ENCODE measurements at places on chromosomes 1 and 21. TPM values are rescaled to one million over a fixed set of nuclear protein-coding genes. Genes with fewer than 3 reads are reported as not detected.

ZBTB8OS gene
- 41.1 TPM for total RNA-seq

- H3K27ac ChIP-seq, result no peak overlapping the region
- H3K27me3 ChIP-seq, result no peaks in the 10 kb centered on the region
- H3K36me3 ChIP-seq, result no peaks in the 10 kb centered on the region
Observed at GRCh38 chr1:25872713-25873112, 2.8 kb downstream of the PAQR7 start.

DNA sequence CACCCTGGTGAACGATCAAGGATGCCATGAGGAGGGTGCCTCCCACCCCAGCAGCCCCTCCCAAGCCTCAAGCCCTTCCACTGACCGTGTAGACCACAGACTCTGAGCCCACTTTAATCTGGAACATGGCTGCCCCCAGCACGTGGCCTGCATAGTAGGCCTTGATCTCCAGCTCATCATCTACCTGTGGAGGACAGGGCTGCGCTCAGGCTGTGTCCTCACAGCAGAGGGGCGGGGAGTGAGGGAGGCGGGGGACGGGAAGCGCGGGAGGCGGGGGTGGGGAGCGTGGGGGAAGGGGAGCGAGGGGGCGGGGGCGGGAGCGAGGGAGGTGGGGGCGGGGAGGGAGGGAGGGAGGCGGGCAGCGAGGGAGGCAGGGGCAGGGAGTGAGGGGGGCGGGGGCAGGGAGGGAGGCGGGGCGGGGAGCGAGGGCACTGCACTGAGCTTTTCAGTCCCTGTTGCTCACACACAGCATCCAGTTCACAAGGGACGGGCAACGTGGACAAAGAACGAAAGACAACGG is 7.1 kb downstream of the PUSL1 start:
- no peak overlapping the region for H3K27ac ChIP-seq
- no peak overlapping the region for H3K4me3 ChIP-seq
- H3K27me3 ChIP-seq, result no peaks in the 10 kb centered on the region
- no peak for DNase-seq

MAN1C1 gene
- 11.3 TPM for total RNA-seq

DNA sequence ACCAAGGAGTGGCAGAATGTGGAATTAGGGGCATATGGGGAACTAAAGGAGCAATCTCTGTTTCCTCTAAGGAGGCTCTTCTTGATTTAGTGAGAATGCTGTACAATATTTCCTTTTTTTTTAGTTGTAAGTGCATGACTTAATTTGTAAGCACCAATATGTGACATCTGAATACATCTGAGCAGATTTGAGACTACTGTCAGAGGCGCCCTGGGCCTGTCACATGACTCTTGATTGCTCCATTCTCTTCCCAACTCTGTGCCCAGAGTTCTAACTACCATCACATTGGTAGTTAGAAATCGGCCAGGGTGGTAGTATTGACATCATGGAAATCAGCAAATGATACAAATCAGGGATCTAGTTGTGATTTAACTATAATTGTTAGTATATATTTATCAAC is 110.1 kb upstream of the LMO4 start:
- no peaks in the 10 kb centered on the region for H3K27me3 ChIP-seq
- H3K4me1 ChIP-seq, result peaks cover 4% of the 10 kb centered on the region
- no peaks in the 10 kb centered on the region for H3K36me3 ChIP-seq
- no peak for DNase-seq

DNA sequence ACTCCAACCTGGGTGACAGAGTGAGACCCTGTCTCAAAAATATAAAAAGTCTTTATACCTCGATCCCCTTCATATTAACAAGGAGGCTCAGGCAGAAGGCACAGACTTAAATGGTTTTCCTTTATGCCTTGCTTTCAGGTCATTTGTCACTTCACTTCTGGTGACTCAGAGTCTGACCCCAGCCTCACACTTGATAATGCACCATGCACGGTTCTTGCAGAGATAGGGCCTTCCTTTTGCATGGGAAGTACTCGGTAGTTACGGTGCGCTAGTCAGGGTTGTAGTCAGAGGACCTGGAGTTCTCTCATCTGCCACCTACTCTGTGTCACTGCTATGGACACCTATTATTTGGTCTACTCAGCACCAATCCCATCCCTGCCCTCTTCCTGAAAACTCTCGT is 43.6 kb upstream of the BMP8B start:
- no peaks in the 10 kb centered on the region for H3K4me1 ChIP-seq
- H3K36me3 ChIP-seq, result peaks cover 4% of the 10 kb centered on the region
- H3K27ac ChIP-seq, result no peak overlapping the region
- H3K27me3 ChIP-seq, result no peaks in the 10 kb centered on the region
- DNase-seq, result no peak
- no peak overlapping the region for H3K4me3 ChIP-seq

ROR1 gene
- total RNA-seq, result 131 TPM

TEDDM1 gene
- total RNA-seq, result not detected

ST6GALNAC5 gene
- 6.2 TPM for total RNA-seq

GRCh38 chr1:62991152-62991551 is 207.2 kb downstream of the ATG4C start:
- H3K27me3 ChIP-seq, result peaks cover 48% of the 10 kb centered on the region
- H3K4me3 ChIP-seq, result no peak overlapping the region

- H3K27me3 ChIP-seq, result no peaks in the 10 kb centered on the region
- peaks cover 62% of the 10 kb centered on the region for H3K4me1 ChIP-seq
- H3K36me3 ChIP-seq, result peaks cover 8% of the 10 kb centered on the region
Observed at GRCh38 chr1:94582565-94582964, 41.0 kb upstream of the F3 start.

- H3K4me1 ChIP-seq, result peaks cover 19% of the 10 kb centered on the region
- H3K36me3 ChIP-seq, result no peaks in the 10 kb centered on the region
- DNase-seq, result no peak
- peaks cover 3% of the 10 kb centered on the region for H3K27me3 ChIP-seq
- no peak overlapping the region for H3K4me3 ChIP-seq
Observed at GRCh38 chr21:28761674-28762356, 230.9 kb downstream of the LTN1 start.

EXO1 gene
- 11.5 TPM for total RNA-seq

DNA sequence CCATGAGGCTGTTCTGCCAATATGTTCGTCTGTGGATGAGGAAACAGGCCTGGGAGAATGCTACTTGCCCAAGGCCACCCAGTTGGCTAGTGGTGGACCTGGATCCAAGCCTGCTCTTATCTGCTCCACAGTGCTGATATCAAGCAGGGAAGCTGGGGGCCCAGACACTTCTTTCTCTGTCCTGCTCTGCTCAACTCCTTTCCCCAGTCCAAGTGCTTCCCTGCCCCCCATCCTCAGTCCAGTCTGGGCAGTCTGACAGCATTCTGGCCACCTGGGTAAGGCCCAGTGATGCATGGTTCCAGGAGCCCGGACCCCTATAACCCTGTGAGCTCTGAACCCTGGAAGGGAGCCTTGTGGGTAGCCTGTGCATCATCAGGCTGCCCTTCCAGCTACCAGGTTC is 4.2 kb upstream of the PAQR7 start:
- H3K27me3 ChIP-seq, result no peaks in the 10 kb centered on the region
- H3K36me3 ChIP-seq, result no peaks in the 10 kb centered on the region
- peaks cover 9% of the 10 kb centered on the region for H3K4me1 ChIP-seq
- DNase-seq, result no peak
- no peak overlapping the region for H3K4me3 ChIP-seq

DNA sequence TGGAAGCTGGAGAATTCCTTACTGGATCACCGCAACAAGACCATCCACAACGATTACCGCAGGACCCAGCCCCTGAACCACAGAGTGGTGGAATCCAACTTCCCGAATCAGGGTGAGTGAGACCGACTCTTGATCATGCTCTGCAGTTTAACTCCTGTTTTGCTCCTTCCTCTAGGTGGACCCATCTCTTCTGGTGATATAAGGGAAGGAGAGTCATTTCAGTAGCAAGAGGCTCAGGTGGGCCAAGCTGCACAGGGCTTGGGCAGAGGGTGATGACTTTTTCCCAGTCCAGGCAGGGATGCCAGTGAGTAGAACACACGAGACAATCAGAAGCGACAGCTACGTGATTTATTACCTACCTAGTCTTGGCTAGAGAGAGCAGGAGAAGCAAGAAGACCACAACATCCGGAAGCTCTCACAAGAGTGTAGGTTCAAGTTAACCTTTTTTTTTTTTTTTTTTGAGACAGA is 25.2 kb downstream of the CA6 start:
- no peak for DNase-seq
- H3K27ac ChIP-seq, result no peak overlapping the region
- H3K4me1 ChIP-seq, result no peaks in the 10 kb centered on the region
- H3K36me3 ChIP-seq, result no peaks in the 10 kb centered on the region
- H3K4me3 ChIP-seq, result no peak overlapping the region

DNA sequence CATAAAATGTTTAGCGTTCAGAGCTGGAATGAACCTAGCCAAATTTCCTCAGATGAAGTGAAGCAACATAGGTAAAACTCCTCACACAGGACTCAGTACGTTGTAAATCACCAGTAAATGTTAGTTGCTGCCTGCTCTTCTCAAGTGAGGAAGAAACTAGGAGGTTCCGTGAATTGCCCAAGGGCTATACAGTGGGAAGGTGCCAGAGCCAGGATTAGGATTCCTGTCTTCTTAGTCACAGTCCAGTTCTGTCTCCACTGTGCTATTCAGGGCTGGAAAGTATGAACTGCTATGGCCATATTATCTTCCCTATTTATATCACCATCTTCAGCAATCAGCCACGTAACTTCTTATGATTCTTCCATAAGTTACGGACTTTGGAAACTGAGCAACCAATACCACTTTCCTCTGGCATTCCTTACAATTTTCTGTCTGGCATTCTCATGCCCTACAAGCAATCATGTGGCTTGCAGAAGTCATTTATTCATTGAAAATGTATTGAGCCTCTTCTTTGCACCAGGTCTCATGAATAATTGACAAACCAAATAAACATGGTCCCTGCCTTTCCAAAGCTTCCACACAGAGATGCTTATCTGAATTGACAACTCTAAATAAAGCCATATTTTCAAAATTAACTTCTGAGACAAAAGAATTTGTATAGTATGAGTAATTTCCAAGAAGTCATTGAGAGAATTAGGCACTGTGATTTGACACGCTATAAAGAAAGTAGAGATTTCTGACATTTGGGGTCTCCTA is 271.6 kb upstream of the SGIP1 start:
- H3K4me1 ChIP-seq, result peaks cover 30% of the 10 kb centered on the region
- no peaks in the 10 kb centered on the region for H3K27me3 ChIP-seq
- H3K36me3 ChIP-seq, result no peaks in the 10 kb centered on the region
- H3K27ac ChIP-seq, result peak overlapping the region; percentile 41

DNA sequence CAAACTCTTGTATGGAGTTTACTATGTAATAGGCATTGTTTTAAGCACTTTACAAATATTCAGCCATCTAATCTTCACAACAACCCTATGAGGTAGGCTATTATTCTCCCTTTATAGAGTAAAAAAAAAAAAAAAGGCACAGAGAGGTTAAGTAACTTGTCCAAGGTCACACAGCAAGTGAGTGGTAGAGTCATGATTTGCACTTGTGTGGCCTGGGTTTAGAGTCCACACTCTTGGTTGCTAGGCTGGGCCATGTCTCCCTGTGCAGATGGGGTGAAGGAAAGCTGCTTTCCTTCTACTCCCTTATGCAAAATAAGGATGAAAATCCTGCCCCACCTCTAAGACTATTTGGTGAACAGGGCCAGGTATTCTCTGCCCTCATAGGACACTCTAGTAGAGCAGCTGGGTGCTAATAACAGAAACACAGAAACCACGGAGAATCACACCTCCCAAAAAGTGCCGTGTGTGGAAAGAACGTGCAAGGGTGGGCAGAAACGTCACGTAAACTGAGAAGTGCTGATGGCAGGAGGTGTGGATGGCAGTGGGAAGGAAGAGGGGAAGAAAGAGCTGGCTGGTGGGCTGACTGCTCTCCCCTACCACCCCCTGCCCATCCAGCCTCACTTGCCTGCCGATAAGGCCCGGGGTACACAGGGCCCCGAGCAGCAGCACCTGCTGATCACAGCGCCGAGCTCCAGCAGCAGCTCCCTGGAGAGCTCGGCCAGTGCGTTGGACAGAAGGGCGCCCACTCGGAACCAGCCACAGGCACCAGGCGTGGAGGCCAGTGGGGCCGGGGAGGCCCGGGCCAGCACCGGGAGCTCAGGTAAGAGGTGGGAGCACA is 28.3 kb upstream of the VPS13D start:
- H3K27ac ChIP-seq, result no peak overlapping the region
- DNase-seq, result no peak
- no peak overlapping the region for H3K4me3 ChIP-seq
- no peaks in the 10 kb centered on the region for H3K36me3 ChIP-seq
- H3K4me1 ChIP-seq, result no peaks in the 10 kb centered on the region
- peaks cover 5% of the 10 kb centered on the region for H3K27me3 ChIP-seq

DNA sequence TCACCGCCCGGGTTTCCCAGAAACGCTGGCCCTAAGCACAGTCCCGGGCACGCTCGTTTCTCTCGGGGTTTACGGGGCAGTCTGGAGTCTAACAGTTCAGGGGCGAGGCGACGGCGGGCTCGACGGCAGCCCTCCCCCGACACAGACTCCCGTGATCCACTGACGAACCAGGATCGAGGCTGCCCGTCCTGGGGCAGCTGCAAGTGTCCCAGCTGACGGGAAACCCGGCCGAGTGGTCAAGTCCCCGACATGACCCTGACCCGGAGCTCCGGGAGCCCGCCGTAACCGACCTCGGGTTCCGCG is 494 bp downstream of the UBE2J2 start:
- H3K36me3 ChIP-seq, result no peaks in the 10 kb centered on the region
- no peaks in the 10 kb centered on the region for H3K27me3 ChIP-seq
- H3K4me1 ChIP-seq, result peaks cover 41% of the 10 kb centered on the region
- H3K4me3 ChIP-seq, result peak overlapping the region; percentile 87

GRCh38 chr1:189175889-189176288 is 1301.8 kb downstream of the BRINP3 start:
- no peaks in the 10 kb centered on the region for H3K36me3 ChIP-seq
- DNase-seq, result no peak
- no peak overlapping the region for H3K4me3 ChIP-seq
- H3K4me1 ChIP-seq, result no peaks in the 10 kb centered on the region
- no peaks in the 10 kb centered on the region for H3K27me3 ChIP-seq
- no peak overlapping the region for H3K27ac ChIP-seq

OR2T29 gene
- not detected for total RNA-seq

DNA sequence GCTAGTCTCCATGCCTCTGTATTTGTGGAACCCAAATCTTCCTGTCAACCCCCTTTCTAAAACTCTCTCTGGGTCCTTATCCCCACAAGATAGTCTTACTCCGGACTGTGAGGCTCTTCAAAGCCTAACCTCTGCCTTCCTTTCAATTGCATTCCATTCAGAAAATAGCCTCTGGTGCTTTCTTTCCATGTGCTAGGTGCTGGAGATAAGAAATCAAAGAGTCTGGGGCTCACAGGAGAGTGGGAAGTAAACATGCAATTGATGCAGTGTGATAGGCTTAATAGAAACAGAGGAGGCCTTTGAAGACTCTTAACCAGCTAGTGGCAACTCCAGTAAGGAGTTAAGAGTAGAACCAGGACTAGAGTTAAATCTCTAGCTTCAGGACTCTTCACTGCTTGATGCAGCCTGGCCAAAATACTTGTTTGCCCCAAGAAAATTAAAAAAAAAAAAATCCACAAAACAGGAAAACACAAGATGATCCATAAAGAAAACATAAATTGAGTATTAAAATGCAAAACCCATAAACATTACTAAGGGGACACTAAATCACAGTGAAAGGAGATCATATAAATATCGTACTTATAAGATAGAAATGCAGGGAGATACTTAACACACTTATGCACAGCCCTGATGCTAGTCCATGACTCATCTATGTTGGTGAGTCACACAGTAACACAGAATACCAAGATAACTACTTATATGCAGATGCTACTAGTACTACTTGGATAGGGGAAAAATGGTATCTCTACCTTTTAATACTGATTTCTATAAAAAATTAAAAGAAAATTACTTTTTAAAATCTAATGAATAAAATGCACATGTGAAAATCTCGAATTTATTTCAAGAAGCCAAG is 341.5 kb downstream of the KCNH1 start:
- H3K36me3 ChIP-seq, result peaks cover 2% of the 10 kb centered on the region
- no peak for DNase-seq
- no peaks in the 10 kb centered on the region for H3K27me3 ChIP-seq

GRCh38 chr1:84365225-84366221 is 32.8 kb upstream of the DNASE2B start:
- peak overlapping the region; percentile 78 for H3K27ac ChIP-seq
- DNase-seq, result no peak
- H3K27me3 ChIP-seq, result no peaks in the 10 kb centered on the region
- H3K36me3 ChIP-seq, result no peaks in the 10 kb centered on the region
- no peak overlapping the region for H3K4me3 ChIP-seq
- H3K4me1 ChIP-seq, result peaks cover 15% of the 10 kb centered on the region

Data from chondrocyte (in vitro differentiated cells).